ENCODE measurements at places on chromosomes 7 and 10. TPM values are rescaled to one million over a fixed set of nuclear protein-coding genes. Genes with fewer than 3 reads are reported as not detected.

Gene TRIM73
- 21.8 TPM for total RNA-seq

- no peak for DNase-seq
Observed at GRCh38 chr10:126499744-126500143, 111.5 kb upstream of the ADAM12 start.

Gene ADAMTS14
- not detected for total RNA-seq

Gene NUTM2A
- 0.25 TPM for total RNA-seq

DNA sequence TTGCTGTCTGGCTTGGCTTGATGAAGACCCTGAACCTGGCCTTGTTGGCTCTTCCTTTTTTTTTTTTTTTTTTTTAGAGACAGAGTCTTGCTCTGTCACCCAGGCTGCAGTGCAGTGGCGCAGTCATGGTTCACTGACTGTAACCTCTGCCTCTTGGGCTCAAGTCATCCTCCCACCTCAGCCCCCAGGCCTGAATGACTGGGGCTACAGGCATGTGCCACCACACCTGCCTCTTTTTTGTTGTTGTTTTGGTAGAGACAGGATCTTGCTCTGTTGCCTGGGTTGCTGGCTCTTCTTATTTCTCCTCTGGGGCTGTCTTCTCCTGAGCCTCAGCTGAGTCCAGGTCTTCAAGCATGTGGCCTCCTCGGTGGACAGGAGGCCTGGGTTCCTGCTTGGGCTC lies 44.7 kb downstream of the PRF1 start:
- no peak for DNase-seq

- peak; percentile 80 for DNase-seq
Observed at GRCh38 chr10:113854013-113854760, at the start of the genes DCLRE1A and NHLRC2. Gene DCLRE1A, minus strand, starts transcription at chr10:113854082. Its CDS starts 900 bp downstream, at chr10:113853182. Gene NHLRC2, plus strand, starts transcription at chr10:113854661. Its CDS starts 212 bp downstream, at chr10:113854873.

- DNase-seq: no peak
Observed at GRCh38 chr7:69403169-69403568, 195.1 kb upstream of the AUTS2 start.

DNA sequence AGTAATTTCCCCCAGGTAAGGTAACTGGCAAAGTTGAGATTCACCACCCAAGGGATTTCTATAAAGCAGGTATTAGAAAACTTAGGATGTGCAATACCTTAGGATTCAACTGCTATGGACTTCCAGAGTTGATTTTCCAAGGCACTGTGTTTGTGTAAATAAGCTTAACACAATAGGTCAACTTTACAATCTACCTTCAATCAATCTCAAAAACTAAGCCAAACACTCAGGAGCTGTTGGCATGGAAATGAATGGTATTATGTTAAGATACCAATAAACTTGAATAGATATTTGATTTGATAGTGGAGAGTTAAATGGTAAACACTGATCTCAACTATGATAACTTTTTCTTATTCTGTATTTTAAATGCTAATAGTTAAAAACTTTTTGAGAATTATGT lies 762 bp upstream of the SEMA3E start:
- DNase-seq: no peak
